ENCODE measurements at places on chromosomes 13 and 19.

DNA sequence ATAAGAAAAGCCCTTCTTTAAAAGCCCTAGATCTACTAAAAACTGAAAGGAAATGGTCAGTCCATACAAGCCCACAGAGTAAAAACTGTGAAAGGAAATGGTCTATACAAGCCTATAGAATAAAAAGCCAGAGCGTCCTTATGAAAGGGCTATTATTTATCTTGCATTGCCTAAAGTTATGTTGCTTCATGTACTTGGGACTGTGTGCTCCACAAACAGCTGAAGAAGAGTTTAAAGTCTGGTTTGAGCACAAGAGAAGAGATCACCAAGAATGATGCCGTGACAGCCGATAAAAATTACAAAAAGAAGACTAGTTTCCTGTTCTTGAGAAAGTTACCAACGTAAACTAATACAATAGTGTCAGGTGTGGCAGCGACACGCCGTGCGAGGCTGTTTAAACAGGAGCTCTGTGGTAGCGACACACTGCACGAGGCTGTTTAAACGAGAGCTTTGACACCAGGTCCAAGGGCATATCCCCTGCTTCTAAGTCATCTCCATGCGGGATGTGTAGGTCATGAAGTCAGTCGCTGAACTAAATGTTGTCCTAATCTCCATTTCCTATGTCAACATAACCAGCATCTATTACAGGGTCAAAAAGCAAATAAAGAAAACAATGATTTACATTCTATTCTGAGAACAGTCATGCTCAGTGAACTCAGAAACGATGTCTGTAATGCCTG, 24.9 kb downstream of the PCID2 start:
- no peak for DNase-seq

GRCh38 chr13:50713523-50714248, 129.8 kb downstream of the DLEU7 start:
- no peak for DNase-seq

GRCh38 chr19:2633693-2634075, 68.8 kb downstream of the GNG7 start:
- no peak for DNase-seq

DNA sequence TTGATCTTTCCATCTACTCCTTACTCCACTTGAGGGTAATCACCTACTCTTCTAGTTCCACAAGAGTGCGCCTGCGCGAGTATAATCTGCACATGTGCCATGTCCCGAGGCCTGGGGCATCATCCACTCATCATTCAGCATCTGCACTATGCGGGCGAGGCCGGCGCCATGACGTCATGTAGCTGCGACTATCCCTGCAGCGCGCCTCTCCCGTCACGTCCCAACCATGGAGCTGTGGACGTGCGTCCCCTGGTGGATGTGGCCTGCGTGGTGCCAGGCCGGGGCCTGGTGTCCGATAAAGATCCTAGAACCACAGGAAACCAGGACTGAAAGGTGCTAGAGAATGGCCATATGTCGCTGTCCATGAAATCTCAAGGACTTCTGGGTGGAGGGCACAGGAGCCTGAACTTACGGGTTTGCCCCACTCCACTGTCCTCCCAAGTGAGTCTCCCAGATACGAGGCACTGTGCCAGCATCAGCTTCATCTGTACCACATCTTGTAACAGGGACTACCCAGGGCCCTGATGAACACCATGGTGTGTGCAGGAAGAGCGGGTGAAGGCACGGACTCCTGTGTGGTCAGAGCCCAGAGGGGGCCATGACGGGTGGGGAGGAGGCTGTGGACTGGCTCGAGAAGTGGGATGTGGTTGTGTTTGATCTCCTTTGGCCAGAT, 2.7 kb upstream of the KLK2 start:
- DNase-seq, result no peak

DNA sequence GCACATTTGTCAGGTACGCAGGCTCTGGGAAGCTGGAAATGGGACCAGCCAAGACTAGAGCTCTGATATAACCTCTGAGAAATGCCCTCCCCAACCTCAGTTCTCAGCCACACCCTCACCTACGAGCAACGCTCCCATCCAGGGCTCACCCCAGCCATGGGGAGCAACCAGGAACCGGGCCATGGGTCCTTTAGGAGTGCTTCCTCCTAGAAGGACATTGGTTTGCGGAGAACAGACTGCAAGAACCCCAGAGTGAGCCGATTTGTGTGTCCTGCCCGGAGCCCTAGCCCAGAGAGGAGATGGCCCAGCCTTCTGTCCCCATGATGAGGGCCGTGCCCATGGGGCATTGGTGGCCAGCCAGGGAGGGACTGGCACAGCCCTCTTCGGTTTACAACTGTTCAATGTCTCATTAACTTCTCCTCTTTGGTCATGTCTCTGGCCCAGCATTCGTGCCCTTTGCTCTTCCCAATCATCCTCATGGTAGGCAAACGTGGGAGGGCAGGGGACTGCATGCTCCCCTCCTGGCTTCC, 32.9 kb upstream of the IGSF23 start:
- DNase-seq, result no peak

DNA sequence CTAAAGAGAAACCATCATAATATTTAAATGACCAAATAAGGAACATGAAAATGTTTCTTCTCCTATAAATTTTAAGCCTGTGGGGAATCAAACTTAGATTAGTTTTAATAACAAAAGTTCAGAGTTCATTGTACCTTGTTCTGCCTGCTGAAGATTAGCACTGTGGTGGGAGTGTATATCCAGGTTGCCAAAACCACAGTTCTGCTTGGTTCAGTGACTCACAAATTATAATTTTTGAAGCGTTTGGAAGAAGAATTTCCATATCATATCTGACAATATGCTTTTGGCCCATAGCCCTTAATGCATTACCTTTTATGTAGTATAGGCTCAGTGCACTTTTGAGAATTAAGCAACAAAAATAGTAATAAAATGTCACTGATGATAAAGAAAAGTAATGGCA, 545.2 kb downstream of the GPC6 start:
- DNase-seq, result no peak

GRCh38 chr13:108268466-108269112, 929 bp upstream of the TNFSF13B start:
- DNase-seq, result no peak

DNA sequence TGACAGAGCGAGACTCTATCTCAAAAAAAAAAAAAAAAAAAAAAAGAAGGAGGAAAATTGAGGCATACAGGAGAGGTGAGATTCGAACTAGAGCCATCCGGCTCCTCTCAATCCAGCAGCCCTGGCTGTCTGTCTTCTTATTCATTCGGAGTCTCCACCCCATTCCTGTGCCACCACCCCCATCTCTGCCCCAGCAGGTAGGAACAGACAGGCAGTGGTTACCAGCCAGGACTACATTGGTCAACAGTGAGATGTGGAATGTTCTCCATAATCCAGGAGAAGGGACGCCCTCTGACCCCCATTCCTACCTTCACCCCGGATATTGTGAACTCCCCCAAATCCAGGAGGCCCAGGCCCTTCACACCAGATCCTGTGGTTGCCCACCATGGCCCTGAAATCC, 6.6 kb upstream of the S1PR2 start:
- no peak for DNase-seq

DNA sequence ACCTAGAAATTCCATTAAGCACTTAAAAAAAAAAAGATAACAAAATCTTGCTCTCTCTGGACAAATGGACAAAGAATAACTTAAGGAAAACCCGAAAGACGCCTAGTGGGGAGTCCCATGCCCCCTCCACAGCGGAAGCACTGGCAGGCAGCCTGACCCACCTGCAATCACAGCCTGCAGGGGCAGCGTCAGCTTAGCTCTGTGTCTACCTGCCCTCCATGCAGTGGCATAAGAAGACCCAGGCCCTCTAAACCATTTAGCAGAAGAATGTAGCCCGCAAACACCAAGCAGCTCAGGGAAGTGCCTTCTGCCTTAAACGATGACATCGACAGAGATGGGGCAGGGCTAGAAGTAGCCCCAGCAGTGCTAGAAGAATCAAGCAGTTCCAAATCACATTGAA, 36.0 kb downstream of the KCTD15 start:
- no peak for DNase-seq

GRCh38 chr13:78326633-78327032, 276.7 kb downstream of the POU4F1 start:
- no peak for DNase-seq

DNA sequence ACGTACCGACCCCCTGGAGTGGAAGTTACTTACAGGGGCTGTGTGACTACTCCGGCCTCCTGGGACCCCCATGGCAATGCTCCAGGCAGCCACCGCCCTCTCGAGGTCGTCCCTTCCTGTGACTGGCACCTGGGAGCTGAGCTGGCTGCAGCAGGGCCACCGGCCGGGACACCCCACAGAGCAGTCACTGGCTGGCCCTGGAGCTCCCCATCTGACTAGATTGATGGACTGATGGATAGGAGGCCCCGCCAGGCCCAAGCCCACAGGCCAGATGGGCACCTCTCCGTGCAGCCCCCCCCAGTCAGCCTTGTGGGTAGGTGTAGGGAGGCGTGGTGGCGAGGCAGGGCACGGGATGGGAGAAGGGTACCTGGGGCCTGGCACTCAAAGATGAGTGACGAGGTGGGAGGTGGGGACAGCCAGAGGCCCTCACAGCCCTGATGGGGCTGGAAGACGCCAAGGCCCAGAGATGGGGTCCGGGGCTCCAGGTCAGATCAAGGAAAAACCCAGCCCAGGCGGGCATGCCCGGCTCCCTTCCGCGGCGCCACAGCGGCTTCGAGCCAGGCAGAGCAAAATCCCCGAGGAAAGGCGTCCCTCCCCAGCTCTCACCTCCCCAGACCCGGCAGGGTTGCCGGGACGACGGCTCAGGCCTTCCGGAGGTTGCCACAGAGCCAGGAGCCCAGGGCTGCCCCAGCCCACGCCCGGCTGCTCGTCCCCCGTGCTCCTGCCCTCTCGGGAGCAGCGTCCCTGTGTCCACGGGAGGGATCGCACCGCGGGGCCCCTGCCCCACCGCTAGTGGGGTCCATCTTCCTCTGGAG, 8.4 kb downstream of the SLC39A3 start:
- DNase-seq, result no peak

- DNase-seq, result no peak
Measured at GRCh38 chr13:72652681-72653080, 74.7 kb downstream of the MZT1 start.

- no peak for DNase-seq
Measured at GRCh38 chr13:105232439-105232838, 1303.0 kb downstream of the EFNB2 start.

DNA sequence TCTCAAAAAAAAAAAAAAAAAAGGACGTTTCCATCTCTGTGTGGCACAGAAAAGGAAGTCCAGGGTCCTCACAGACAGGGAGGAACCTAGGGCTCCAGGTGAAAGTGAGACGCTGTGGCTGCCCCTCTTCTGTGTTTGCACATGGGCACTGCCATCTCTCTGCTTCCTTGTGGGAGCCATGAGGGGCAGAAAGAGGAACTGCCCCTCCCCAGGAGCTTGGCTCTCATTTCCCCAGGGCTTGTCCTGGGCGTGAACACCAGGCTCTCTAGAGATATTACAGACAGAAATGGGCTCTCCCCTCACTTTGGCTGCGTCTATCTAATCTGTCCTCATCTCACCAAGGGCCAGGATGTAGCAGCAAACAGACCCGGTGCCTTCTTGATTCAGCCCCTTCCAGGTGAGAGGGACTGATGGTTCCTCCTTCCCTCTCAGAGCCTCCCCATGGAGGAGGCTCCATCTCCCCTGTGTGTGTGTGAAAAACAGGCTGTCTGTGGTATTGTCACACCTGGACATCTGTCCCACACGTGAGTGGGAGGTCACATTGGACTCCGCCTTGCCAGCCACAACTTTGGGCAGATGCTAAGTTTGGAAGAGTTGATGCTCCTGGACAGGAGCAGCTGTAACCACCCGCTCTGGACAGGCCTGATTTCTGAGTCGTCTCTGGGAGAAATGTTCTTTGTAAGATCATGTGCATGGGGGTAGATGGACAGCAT, 840 bp upstream of the LILRA4 start:
- DNase-seq, result no peak

GRCh38 chr19:49150106-49150943, 4.9 kb downstream of the HRC start:
- DNase-seq, result peak; percentile 89

DNA sequence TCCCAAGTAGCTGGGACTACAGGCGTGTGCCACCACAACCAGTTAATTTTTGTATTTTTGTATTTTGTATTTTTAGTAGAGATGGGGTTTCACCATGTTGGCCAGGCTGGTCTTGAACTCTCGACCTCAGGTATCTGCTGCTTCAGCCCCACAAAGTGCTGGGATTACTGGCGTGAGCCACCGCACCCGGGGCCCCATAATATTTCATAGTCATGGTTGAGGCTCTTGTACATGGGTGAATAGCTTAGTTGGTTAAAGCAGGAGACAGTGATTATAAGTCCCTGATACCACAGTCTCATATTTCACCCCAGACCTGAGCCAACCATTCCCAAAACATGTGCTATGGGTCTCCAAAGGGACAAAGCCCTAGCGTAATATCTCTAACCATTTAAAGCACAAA, 26.1 kb downstream of the MBNL2 start:
- DNase-seq, result no peak

DNA sequence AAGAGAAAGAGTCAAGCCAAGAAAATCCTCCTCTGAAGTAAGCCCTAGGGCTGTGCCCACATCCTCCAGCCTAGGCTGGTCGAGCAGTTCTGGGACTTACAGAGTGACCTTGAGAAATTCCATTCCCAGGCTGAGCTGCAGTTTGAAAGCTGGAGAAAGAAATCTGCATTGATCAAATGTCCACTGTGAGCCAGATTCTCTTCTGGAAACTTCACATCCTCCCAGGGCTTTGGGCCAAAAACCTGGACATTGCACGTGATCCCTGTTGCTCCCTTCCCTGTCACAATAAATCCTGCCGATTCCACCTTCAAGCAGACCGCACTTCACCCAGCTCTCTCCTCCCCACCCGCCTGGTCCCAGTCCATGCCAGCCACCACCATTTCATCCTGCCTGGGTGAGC, 15.7 kb downstream of the TMEM143 start:
- DNase-seq, result no peak

- DNase-seq, result no peak
Measured at GRCh38 chr13:102472650-102473049, 70.8 kb upstream of the FGF14 start.

DNA sequence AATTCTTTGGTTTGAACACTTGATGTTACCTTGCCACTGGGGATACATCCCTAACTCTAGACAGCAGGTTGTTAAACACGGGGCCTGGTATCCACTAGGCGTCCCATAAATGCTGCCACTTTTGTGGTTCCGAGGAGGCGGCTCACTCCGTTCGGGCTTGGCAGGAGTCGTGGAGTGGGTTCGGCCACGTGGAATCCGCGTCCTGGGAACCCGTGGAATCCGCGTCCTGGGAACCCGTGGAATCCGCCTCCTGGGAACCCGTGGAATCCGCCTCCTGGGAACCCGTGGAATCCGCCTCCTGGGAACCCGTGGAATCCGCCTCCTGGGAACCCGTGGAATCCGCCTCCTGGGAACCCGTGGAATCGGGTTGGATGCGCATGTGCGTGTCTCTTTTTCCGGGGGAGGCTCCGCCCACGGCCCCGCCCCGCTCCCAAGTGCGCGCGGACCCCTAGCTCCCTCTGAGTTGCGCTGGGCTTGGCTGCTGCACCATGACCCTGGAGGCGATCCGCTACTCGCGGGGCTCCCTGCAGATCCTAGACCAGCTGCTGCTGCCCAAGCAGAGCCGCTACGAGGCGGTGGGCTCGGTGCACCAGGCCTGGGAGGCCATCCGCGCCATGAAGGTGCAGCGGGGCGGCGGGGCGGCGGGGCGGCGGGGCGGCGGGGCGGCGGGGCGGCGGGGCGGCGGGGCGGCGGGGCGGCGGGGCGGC, at the start of gene MRI1:
Gene MRI1 (plus strand): TSS at position 422 of the 707 bp plus-strand sequence. CDS start 67 bp downstream, at position 489.
- DNase-seq, result peak; percentile 84
